ENCODE measurements at places on chromosomes 1 and 21.

DNA sequence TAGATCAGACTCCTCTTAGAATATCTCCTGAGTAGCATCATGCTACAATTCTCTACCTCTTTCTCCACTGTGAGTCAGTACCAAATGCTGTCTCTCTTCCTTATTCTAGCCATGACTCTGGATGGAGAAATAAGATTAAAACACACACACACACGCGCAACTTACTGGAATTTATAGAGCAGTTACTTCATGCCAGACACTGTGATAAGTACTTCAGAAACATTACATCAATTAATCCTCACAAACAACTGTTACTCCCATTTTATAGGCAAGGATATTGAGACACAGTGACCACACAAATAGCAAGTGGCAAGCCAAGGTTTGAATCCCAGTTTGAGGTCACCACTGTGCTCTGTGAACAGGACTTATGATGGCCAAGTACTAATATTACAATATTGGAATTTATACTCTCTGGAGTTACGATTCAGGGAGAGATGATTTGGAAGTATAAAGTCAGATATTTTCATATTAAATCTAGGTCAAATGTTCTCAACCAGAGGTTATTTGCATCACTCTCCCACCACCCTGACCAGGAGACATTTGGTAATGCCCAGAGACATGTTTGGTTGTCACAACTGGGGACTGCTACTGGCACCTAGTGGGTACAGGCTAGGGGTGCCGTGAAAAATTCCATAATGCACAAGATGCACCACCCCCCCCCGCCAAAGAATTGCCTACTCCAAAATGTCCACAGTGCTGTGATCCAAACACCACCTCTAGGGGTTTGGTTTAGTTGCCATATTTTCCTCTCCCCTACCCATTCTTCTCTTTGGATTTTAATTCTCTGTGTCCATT lies 221.6 kb downstream of the LTN1 start:
- DNase-seq = no peak

GRCh38 chr1:6205849-6206519 lies at the start of gene RNF207:
RNF207 (plus strand) TSS chr1:6206119; CDS start chr1:6206536, 417 bp downstream.
- no peak for DNase-seq

DNA sequence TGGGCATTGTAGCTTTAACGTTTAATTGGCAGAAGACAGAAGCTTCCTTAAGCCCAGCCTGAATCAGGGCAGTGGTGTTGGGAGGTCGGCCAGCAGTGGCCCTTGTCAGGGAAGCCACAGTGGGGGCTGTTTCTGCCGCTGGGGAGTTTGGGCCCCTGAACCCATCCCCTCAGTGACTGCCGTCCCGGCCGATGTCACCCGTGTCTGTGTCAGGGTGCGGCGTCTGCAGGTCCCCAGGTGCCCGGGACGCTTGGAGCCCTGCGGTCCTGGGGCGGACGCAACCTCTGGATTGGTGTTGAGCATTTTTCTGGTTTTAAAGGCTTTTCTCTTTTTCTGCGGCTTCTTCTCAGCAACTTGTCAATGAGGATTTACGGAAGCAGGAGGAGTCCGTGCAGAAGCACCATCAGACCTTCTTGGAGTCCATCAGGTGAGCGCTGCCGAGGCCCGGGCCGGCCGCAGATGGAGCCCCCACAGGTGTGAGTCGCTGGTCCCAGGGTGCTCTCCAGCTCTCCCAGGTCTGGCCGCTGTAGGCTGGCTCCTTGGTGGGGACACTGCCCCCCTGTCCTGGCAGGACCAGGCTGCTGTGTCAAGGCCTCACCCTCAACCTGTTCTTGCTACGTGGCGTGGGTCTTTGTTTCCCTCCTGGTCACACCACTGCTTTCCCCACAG lies 2.3 kb downstream of the ATAD3C start:
- no peak for DNase-seq

- DNase-seq = no peak
These were observed 9.3 kb downstream of the ETS2 start for GRCh38 chr21:38815060-38815405.

- DNase-seq = no peak
These were observed 18.8 kb upstream of the TENT5B start for GRCh38 chr1:27031235-27032118.

GRCh38 chr1:21289700-21290545 lies at the start of gene ECE1:
ECE1 (minus strand) TSS chr1:21290463; CDS start chr1:21290414, 49 bp downstream.
- DNase-seq = no peak

- no peak for DNase-seq
These were observed 7.0 kb downstream of the IL12RB2 start for GRCh38 chr1:67314696-67315095.

DNA sequence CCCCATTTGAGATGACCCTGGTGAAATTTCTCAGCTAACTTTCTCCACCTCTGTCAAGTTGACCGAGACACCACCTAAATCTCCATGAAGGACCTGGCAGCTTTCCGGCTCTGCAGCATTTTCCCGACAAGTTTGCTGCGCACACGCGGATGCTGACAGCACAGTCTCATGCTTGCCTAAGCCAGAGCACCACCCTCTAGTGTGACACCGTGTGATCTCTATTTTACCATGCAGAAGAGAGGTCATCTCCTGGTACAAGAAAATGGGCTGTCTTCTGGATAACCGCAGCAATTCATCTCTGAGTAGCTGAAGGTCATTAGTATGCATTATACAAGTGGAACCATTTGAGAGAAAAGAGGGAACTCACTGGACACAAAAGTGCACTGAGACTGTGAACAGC lies 38.9 kb upstream of the H6PD start:
- DNase-seq = no peak

DNA sequence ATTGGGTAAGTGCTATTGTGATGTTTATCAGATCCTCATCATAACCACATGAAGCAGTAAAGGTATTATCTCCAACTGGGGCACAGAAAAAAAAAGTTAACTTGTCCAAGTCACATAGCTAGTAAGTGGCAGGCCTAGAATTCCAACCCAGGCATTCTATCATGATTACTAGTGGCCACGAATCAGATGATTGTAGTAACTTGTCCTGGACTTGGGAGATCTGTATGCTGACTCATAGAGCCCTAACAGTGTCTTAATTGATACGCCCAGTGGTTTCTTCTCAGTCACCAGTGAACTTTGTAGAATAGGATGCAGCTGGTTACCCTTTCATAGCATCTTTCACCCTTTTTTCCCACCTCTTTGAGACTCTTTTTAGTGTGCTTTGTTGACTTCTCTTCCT lies 91.1 kb upstream of the UBE2U start:
- DNase-seq = no peak

DNA sequence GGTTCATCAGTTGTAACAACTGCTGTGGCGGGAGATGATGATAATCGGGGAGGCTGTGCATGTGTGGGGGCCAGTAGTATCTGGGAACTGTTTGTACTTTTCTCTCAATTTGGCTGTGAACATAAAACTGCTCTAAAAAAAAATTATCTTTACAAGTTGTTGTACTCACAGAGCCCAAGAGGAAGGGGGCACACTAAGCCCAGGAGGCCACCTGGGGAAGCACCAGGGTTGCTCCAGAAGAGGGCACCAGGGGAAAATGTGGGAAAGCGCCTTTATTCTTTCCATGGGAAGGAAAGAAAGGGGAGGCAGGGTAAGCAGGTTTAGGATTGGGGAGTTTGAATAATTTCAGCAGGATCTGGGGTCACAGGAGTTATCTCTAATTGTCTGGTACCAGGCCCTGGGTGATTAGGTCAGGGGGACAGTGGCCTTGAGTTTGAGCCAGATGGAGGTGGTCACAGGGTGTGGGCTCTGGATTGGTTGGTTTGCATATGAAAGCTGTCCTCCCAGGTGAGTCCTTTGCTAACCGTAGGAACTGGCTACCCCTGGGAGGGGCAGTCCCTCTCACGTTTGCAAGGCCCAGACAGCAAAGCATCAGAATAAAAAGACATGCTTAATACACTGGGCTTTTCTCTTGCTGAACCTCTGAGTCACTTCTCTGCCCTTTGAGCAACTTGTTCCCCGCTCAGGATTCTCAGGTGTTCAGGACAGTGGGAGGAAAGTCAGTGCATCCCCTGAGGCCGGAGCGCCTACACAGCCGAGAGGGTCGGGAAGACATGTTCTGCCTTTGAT lies 11.2 kb downstream of the MYOC start:
- no peak for DNase-seq

GRCh38 chr1:4640931-4641330 lies 13.5 kb upstream of the AJAP1 start:
- DNase-seq = no peak

GRCh38 chr1:29122682-29123052 lies 1.0 kb downstream of the TMEM200B start:
- no peak for DNase-seq

GRCh38 chr1:7582460-7582972 lies 188.6 kb upstream of the VAMP3 start:
- DNase-seq = no peak

- DNase-seq = no peak
These were observed 25.6 kb downstream of the CDK18 start for GRCh38 chr1:205530116-205530515.

DNA sequence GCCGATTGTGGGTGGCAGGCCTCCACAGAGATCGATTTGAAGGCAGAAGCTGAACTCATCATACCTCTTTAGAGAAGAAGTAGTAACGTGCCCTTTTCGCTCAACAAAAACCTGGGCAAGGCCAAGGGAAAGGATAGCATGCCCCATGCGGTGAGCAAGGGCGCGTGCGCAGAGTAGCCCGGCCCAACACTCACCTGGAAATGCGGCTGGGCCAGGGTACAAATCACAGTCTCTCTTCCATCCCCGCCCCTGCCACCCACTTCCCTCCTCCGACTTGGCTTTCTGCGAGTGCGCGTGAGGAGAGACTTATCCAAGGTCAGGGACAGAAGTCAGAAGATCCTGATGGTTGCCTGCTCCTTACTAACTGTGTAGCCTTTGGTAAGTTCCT lies 160.7 kb upstream of the C1orf21 start:
- DNase-seq = no peak

GRCh38 chr21:38769191-38769780 lies 36.4 kb upstream of the ETS2 start:
- DNase-seq = no peak

GRCh38 chr1:237799762-237800474 lies 90.8 kb downstream of the ZP4 start:
- no peak for DNase-seq

- no peak for DNase-seq
These were observed 24.8 kb downstream of the MTR start for GRCh38 chr1:236819856-236820255.

DNA sequence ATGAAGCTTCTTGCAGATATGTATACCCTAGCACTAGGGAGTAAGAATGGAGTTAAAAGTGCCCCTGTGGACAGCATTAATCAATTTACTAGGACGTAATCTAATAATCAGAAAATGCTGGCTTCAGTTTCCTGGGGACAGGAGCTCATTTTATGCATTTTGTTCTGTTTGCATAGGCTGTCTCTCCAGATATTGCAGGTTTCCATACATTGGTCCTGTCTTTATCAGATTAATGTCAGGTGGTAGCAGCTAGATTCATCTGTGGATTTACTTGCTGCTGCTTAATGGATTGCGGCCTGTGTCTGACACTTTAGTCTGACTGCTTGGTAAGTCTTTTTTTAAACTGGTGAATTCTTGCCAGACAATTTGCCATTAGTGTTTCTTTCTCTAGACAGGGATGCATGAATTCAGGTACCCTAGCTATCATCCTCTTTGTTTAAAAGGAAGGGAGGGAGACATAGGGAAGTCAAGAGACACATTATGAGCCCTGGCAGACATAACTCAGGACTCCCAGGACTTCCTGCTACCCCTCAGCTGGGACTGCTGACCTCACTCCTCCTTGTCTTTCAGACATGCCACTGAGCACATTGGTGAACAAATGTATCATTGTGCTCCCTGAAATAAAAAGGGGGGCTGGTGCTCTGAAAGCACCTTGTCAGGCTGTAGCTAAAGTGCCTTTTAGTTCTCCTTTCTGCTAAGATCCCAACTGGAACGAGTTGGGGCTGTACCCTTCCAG lies 47.7 kb downstream of the NOS1AP start:
- no peak for DNase-seq

DNA sequence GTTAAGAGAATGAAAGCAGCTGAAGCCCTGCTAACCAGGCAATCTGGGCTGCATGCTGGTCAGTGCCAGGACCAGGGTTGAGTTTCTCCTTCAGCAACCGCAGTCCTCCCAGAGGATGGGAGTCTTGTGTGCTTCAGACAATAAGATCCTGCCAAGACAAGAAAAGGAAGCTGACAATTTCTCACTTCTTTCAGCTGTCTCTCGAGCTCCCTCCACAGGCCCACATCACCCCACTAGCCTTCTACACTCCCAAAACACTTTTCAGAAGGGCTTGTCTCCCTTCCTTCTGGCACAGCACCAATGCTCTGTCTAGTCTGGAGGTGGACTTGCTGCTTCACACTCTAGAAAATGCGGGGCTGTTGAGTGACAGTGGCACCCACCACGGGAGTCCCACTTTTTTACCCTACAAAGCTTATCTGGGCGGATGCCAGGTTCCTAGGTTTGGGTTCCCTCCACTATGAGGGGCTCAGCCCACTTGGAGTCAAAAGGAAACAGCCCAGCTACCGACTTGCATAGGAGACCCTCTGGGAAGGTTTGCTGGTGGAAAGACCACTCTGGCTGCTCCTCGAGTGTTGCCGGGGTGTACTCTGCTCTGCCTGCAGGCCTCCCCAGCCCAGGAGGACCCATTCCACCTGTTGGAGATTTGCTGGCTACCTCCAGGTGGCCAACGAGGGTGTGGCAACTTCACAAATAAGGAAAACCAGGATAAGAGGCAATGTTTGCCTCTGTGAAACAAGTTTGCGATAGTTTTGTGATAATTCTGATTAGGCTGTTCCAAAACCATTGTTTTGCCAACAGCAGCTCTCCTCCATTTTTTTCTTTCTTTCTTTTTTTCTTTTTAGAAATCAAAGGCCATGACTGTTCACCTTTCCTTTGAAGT lies 68.9 kb downstream of the TENT5C start:
- DNase-seq = no peak

DNA sequence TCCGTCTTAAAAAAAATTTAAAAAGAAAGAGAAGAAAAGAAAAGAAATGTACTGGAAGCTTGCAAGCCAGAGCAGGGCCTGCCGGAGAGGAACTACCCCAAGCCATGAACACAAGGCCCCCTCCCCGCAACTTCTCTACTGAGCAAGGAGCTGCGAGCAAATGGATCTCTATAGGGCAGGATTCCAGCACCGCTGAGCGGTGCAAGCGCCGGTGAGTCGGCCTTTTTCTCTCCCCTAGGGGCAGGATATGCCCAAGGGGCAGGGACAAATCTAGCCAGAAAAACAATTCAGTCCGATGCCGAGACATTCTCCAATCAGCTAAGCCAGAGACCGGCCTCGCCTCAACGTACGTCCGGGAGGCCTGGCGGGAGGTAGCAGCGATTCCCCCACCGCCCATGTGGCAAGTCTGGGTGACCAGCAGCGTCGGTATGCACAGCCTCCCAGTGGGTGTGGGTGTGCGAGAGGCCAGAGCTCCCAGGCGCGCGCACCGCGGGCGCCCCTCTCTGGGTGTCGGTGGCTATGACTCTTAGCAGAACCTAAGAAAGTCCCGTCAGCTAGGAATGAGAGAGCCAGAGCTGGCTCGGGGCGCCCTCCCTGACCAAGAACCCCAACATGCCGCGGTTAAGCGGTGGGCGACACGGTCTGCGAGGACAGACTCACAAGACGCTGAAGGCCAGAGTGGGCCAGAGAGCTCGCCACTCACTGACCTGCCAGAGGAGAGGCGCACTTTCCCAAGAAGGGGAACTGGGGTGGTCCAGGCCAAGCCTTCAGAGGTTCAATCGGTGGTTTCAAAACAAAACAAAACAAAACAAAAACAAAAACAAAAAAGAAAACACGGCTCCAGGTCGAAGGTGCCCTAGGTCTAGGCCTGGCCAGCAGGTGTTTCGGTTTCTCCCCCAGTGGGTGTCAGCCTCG lies 1.9 kb downstream of the CSMD2 start:
- no peak for DNase-seq
